AG08395 (cell line): ENCODE measurements at places on chromosomes 7 and 10.
A peak's percentile ranks its signal among the peaks of the same experiment; 100 is the strongest.

DNA sequence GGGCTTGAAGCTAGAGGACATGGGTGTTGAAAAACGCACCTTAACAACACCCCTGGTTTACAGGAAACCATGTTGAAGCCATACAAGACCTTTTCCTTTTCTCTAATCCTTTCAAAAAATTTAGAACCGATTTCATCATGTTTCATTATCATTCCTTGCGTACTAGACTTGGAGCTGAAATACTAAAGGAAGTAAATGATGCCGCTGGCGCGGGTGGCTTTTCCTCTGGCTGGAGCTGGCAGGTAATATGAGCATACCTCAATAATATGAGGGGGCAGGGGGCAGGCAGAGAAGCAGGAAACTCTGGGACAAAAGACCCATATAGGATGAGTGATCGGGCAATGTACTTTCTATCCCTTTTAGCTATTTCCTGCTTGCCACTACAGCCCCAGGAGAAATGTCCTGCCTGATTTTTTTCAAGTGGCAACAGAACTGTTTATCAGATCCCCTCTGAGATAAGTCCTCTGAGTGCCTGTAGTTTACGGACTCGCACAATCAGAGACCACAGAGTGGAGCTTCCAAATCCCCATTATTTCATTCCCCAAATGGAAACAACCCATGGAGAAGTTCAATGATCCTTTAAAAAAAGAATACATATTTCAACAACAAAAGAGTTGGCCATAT, 450.1 kb downstream of the KCNMA1 start:
- no peak for DNase-seq

DNA sequence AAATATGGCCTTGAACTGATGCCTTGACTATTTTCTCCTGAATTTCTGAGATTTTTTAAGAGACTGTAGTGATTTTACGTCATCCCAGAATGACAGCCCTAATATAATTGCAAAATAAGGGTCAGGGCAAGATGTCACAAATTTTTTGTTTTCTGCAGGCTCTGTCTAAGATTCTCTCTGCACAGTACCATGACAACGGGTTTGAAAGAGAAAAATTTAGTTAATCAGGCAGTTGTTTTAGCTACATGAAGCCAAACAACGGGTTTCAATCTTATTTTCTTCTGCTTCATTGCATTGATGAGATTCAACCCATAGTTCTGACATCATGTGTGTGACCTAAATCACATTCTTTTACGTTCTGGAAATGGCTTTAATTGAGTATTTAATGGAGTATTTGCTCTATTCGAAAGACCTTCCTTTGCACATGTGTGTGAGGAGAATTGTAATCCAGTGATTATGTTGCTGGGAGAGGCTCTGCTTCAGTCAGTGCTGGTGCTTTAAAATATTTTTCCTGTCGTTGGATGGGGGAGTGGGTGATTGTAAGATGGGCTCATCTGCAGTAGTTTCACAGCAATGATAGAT, 118.0 kb upstream of the RHOBTB1 start:
- DNase-seq: no peak

DNA sequence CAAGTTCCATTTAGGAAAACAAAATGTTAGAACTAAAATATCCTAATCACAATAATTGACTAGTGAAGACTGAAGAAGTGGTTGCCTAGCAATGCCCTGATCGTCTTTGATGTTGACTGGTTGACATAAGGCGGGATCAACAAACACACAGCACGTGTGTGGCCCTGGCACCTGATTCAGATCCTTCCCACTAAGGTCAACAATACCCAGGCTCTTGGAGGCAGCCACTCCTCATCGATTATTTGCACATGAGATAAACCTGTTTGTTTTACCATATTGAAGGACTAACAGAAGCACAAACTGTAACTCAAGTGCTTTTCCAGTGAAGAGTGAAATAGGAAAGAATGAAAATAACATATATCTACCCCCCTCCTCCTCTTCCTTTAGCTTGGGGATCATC, 15.6 kb downstream of the FANK1 start:
- DNase-seq: no peak

DNA sequence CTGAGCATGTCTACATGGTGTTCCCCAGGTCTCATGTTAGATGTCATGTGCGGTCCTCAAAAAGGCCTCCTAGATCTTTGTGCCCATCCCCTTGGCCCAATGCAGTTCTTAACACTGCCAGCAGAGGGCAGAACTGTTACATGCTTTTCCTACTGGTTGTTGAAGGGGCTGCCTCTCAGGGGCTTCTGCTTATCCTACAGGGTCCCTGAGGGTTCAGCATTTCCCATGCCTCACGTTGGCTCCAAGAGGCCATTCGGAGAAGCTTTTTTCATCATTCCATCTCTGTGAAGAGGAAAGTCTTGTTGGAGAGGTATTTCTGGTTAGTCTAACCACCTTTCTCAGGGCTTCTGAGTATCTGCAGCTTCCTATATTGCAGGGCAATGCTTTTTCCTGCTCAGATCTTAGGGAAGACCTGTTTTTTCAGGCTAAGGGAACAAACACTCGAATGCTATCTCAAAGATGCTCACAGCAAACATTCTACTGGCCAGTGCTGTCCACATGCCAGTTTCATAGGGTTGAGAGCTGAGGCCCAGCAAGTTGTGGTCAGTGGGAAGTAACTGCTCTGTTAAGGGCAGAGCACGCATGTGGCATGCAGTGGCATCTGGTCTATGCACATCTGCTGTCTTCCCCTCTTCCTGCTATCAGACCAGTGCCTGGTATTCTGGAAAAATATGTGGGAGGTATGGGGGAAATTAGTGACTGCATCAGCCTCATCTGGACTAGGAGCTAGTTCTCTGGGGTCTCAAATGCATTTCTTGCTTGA, 31.5 kb downstream of the MBL2 start:
- DNase-seq: peak; percentile 60

DNA sequence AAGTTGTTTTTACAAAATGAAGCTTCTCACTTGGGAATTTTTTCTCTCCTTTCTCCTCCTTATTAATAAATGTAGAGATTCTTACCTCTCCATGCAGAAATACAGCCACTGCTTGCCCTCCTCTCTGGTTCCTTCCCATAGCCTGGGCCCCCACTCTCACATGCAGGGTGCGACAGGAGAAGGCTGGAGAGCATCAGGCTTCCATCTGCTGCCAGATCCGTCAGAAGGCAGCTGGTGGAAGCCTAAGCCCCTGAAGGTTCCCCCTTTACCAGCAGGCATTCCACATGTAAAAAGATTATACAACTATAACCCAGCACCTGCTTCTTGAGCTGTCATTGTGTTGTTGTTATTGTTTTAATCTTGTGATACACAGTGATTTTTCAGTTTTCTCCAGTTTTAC, 314.2 kb downstream of the LHFPL3 start:
- no peak for DNase-seq

DNA sequence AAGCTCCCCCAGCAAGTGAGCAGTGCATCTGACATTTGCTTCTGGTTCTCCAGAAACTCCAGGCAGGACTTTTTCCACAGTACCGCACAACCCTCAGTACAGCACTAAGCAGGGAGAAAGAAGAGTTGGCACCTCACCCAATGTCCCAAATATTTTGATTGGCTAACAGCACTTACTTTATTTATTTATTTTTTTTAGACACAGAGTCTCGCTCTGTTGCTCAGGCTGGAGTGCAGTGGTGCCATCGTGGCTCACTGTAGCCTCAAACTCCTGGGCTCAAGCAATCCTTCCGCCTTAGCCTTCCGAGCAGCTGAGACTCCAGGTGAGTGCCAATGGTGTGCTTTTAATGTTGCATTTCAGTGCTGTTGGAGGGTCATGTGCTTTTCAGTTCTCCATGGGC, 200.3 kb upstream of the ZMIZ1 start:
- DNase-seq: no peak
